CD4-positive, alpha-beta T cell treated with Interleukin-10 for 1 hour (primary cell): ENCODE measurements at places on chromosomes 11 and 22.

- peak; percentile 83 for DNase-seq
These were observed 5.9 kb upstream of the PHF21A start for GRCh38 chr11:46127150-46127638.

GRCh38 chr11:96506953-96507354 is 117.1 kb downstream of the JRKL start:
- no peak for DNase-seq

GRCh38 chr11:19071255-19071654 is 10.7 kb upstream of the MRGPRX2 start:
- peak; percentile 67 for DNase-seq

DNA sequence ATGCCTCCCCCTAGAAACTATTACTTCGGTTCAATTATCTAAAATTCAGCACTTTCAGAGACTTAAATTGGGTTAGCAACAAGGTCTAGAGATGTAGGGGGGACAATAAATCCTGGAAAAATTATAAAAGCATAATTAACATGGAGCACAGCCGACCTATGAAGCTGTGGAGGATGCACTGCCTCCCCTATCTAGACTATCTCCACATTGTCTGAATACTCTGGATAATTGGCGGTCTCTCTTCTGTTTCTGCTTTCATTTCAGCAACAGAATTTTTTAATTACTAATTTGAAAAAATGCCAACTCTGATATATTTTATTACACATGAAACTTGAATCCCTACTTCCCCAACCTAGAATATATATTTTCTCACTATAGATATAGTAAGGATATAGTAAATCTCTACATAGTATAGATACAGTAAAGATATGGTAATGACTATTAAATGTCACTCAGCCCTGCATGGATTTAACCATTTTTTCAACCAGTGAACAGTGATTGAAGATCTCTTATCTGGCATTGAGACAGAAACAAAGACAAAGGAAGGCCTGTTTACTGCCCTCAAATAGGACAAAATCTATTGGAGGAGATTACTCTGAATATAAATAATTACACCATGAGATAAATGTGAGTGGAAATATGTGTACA is 157.6 kb downstream of the BLID start:
- no peak for DNase-seq

- DNase-seq = no peak
These were observed 32.1 kb downstream of the FAM168A start for GRCh38 chr11:73565804-73566203.

DNA sequence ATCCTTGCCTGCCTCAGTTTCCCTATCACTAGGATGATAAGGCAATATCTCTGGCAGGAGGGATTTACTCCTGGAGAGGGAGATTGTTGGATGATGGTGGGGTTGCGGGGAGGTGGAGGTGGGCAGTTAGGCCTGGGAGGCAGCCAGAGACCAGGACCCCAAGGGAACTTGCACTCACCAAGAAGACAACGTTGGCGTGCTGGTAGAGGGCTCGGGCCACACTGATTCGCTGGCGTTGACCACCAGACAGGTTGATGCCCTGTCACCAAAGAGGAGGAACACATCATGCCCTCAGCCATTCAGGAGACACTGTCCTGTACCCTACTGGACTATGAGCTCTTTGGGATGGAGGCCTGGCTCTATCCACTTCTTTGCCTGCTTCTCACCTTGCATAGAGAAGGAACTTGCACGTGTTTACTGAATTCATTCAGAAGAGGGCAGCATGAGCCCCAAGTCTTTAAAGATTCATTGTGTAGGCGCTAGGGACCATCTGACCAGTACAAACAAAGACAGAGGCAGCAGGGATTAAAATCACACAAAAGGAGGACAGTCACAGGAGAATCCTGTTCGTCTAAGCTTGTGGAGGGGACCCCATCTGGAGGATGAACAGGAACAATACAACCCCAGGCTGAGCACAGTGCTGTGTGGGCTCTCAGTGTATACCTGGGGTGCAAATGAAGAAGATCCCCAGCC is 24.2 kb upstream of the KCNJ11 start:
- no peak for DNase-seq

GRCh38 chr11:86205421-86206336 is 38.9 kb upstream of the EED start:
- DNase-seq = no peak
